ENCODE measurements at places on chromosomes 12 and 14.

DNA sequence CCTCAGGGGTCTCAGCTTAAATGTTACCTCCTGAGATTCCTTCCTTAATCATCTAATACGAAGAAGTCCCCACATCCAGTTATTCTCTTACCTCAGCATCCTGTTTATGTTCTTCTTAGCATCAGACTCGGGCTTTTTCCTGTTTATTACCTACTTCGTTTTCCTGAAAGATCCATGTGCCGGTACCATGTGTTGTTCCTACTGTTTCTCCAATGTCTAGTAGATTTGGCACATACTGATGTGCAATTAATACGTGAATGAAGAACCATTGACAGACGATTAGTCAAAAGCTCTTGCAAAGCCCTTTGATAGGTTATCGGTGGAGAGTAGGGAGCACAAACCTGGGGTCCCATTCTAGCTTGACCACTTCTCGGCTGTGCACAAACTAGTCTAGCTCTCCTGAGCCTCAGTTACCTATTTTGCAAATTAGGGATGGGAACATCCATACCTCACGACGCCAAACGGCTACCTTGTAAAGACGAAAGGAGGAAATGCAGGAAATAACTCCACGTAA lies 735 bp upstream of the MAPKAPK5 start:
- DNase-seq: no peak

GRCh38 chr14:67971627-67972625 lies 152.3 kb downstream of the RAD51B start:
- DNase-seq: peak; percentile 32

DNA sequence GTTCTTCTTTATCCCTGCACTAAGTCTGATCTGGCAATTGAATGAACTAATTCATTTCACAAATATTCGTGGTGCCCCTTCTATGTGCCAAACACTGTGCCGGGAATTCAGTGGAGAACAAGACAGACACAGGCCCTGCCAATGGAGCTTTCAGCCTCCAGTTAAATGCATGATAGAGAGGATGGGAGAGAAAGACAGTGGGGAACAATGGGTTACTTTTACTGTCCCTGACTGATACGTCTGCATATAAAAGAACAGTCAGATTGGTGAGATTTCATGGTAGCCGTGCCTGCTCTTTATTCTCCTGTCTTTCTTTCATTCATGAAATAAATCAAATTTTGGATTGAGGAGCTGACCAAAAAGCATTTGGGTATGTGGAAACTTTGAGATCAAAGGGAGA lies 78.5 kb downstream of the TMEM117 start:
- no peak for DNase-seq

GRCh38 chr14:67440513-67440912 lies 28.5 kb upstream of the PLEK2 start:
- no peak for DNase-seq

DNA sequence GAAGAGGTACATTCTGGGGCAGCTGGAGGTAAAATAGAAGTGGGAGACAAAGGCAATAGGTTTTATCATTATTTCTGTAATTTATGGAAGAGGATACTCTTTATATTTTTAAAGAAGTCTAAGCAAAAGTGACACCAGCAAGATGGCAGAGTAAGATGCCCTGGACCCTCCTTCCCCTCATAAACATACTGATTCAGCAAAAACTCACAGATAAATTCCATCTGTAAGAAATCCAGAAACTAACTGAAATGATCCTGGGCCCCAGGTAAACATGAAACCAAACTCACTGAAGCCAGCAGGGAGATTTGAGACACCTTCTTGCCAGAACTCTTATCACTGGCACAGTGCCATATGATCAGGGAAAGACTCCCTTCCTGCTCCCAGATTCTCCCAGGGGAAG lies 79.9 kb downstream of the GCH1 start:
- no peak for DNase-seq

DNA sequence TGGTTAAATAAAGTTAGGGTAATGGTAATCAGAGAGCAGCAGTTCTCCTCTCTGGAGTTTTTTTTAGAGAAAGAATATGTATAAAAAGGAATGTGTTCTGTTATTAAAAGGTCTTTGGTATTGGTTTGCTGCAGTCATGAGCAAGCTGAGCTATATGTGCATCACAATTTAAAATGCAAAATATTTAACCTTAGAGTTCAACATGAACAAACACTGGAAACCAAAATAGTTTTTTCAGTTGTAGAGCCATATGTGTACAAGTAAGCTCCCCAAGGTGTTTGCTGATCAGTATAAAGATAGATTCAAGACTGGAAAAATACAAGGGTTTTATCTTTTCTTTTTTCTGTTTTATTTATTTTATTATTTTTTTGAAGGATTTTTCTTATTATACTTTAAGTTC lies 245.0 kb downstream of the NUBPL start:
- DNase-seq: peak; percentile 30

- DNase-seq: peak; percentile 5
Measured at GRCh38 chr12:81330480-81330879, 252.6 kb downstream of the ACSS3 start.

DNA sequence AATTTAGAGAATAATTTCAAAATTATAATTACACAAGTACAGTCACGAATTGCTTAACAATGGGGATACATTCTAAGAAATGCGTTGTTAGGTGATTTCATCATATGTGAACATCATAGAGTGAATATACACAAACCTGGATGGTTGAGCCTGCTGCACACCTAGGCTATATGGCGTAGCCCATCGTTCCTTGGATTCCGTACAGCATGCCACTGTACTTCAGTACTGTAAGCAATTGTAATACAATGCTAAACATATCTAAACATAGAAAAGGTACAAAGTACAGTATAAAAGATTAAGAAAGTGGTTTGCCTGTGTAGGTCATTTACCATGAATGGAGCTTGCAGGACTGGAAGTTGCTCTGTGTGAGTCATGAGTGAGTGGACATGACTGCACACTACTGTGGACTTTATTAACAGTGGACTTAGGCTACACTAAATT lies 286.2 kb downstream of the CACNA1C start:
- peak; percentile 67 for DNase-seq

DNA sequence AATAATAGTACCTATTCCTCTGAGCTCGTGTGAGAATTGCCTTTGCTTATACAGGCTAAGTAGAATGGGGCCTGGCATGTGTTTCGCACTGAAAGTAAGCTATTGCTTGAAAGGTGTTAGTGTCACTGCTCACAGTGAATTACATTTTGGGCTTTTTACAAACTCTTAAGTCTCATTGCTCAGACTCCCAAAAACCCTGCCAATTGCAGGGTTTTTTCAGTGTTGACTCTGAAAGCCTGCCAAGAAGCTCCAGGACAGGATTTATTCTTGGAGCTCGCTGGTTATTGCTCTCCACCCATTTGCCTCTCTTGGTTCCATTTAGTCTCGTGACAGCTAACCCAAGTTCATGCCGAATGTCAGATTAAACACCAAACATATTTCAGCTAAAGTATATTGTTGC lies 39.8 kb downstream of the NOPCHAP1 start:
- peak; percentile 93 for DNase-seq

DNA sequence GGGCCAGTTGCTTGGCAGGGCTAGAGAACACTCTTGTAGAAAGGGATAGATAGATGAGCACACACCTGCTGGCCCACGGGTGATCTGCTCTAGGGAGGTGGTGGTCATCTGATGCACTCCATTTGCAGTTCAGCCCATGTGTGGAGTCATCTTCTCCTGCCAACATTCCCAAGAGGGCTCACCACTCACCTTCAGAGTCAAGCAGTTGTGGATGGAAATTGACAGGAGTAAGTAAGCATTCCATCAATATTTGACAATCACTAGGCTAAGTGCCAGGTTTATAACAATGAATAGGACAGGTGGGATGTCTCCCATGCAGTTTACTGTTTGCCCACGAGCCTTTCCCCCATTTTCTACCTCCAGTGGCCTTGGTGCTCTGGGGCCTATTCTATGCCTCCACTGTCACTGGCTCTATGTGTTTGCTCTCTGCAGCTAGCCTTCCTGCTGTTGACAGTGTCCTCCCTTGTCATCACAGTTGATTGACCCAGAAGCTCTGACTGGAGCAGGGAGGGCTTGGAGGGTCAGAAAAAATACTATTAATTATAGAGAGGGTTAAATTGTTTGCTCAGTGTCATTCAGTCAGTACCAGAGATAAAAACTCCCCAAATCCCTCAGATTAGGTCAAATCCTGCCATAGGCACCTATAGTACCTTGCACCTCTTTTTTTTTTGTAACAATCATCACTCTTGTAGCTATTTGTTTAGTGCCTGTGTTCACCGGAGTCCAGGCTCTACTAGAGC lies 134.6 kb upstream of the PZP start:
- no peak for DNase-seq

- no peak for DNase-seq
Measured at GRCh38 chr12:106064721-106065021, 74.1 kb downstream of the NUAK1 start.

DNA sequence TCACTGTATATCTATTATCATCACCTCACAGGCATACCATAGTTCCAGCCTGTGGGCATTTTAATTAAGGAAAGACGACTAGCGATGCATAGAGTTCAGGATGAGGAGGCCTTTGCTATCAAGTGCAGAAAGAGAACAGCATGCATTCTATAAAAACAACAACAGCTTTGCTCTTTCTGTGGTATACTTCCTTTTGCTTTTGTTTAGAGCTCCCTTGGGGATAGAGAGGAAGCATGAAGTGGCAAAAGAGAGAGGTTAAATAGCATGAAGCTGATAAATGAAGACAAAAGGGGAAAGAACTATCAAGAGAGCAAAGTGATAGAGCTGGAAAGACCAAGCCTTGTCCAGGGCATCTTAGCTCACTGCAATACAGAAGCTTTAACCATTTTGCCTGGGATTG lies 23.5 kb downstream of the IFNG-AS1 start:
- DNase-seq: no peak

- DNase-seq: no peak
Measured at GRCh38 chr12:6080149-6081045, 44.1 kb downstream of the VWF start.

DNA sequence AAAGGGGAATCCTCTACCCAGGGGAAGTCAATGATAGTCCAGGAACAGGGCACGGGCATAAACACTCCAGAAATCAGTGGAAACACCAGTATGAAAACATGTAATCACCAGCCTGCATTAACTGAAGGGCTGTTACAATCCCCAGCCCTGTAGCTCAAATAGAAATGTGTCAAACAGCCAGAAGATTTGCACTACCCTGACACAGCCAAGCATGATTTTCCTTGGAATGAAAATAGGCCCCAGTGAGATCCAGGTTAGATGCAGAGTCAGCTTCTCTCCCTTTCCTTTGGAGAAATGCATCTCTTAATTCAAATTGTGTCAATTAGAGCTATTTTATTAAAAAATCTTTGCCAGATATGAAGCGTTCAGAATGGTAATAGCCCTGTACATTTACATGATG lies 158.1 kb downstream of the RPS29 start:
- DNase-seq: no peak

GRCh38 chr12:42706321-42706720 lies 116.8 kb upstream of the PRICKLE1 start:
- DNase-seq: peak; percentile 61

GRCh38 chr12:4169959-4170358 lies 103.6 kb upstream of the CCND2 start:
- no peak for DNase-seq

GRCh38 chr14:45133683-45134050 lies 614 bp downstream of the FKBP3 start:
- DNase-seq: peak; percentile 12

- DNase-seq: no peak
Measured at GRCh38 chr12:114302606-114303315, 103.2 kb downstream of the TBX5 start.

DNA sequence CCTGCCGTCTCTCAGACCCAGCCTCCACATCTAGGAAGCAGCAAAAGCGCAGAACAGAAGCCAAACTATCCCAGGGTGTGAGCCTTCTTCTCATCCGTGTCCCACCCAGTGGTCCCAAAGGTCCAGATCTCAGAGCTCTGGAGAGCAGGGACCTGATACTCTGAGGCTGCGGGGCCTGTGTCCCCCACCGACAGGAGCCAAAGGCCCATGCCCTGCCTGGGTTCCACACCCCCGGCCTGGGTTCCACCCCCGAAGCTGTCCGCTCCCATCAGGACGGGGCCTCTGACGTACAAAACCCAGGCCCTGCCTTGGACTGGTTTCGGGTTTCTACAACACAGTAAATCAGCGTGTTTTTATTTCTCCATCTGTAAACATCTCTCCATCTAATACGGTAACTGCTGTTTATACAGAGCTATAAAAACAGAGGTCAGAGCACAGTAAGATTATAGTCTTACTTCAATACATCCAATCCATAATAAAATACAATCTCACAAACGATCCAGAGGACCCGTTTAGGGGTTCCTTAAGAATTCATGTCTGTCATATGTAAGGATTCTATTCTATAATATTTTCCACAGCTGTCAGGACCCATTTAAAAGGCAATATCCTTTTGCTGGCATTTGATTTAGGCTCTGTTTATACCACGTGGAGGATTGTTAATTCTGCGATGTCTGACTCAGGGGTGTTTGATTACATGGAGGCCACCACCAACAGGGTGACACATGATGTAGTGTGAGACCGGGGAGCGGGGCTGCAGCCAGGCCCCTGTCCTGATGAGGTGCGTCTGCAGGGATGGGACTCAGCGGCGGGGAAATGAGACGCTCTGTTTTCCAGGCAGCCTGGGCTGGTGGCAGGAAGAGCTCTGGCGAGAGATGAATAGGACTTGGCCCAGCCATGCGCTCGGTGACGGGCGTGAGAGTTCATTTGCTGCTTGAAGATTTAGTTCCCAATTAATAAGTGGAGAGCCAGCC lies 110.3 kb downstream of the DICER1 start:
- DNase-seq: peak; percentile 36

DNA sequence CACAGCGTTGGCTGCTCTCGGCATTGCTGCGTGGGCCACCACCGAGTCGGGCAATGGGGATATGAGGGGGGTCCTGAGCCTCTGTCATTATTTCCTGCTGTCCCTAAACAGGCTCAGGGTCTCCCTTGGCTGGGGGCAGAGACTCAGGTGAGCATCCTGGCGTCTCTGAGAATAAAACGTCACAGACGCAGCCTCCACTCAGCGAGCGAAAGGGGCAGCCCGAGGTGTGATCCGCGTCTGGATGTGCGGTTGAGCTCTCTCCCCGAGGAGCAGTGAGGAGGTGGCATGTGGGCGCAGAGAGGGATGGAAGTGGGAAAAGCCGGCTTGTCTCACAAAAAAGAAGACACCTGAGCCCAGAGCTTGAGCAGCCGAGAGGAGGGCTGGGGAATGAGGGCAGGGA lies 62.6 kb downstream of the GALNT9 start:
- no peak for DNase-seq

GRCh38 chr14:61877035-61877390 lies 114.8 kb downstream of the SNAPC1 start:
- no peak for DNase-seq

GRCh38 chr12:9951026-9951675 lies 19.0 kb upstream of the CLEC2A start:
- DNase-seq: no peak

DNA sequence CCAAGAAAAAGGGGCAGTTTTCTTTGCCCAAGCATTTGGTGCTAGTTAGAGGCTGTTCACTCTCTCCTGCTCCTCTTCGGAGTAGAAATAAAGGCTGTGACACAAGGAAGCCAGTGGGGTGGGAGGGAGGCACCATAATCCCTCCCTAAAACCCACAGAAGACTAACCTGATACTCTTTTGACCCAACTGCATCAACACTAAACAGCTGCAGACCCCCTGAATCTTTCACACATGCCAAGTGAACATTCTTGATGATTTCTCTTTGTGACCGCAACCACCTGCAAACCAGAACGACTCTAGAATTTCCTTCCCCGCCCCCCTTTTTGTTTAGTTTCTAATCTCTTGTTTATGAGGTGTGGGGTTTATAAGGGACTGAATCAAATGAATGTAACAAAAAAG lies 175.8 kb upstream of the BCL2L14 start:
- no peak for DNase-seq

GRCh38 chr14:69963966-69964365 lies 84.8 kb downstream of the SMOC1 start:
- no peak for DNase-seq

GRCh38 chr14:32329146-32329545 lies at the start of gene AKAP6:
Gene AKAP6 (plus strand): TSS chr14:32329298. CDS start chr14:32433494, 104,196 bp downstream.
- DNase-seq: no peak
